Immature natural killer cell (primary cell): ENCODE measurements at places on chromosomes 1 and 21.

DNA sequence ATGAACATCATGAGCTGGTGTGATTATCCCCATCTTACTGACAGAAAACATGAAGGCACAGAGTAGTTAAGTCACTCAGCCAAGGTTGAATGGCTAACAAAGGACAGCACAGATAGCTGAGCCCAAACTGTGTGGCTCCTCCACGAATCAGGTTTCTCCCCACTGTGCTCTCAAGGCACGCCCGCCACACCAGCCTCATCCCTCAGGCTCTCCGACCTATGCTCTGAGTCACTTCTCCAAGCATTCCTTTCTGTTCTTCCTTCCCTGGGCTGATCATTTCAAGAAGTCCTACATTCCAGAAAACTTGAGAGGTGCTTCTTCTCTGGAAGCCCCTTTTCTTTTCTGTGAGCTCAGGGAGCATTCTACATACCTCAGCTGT lies 25.3 kb upstream of the SDC3 start:
- DNase-seq, result no peak

DNA sequence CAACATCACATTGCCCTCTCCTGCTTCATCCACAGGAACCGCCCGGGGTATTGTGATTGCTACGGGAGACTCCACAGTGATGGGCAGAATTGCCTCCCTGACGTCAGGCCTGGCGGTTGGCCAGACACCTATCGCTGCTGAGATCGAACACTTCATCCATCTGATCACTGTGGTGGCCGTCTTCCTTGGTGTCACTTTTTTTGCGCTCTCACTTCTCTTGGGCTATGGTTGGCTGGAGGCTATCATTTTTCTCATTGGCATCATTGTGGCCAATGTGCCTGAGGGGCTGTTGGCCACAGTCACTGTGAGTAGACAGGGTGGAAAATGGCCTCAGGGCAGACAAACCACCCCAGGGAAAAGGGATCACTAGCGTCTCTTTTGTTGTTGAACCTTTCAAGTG lies 12.7 kb downstream of the ATP1A4 start:
- no peak for DNase-seq

- DNase-seq, result no peak
Observed at GRCh38 chr1:107599220-107599619, 365.8 kb downstream of the VAV3 start.

- no peak for DNase-seq
Observed at GRCh38 chr1:229870381-229870780, 196.7 kb upstream of the GALNT2 start.

DNA sequence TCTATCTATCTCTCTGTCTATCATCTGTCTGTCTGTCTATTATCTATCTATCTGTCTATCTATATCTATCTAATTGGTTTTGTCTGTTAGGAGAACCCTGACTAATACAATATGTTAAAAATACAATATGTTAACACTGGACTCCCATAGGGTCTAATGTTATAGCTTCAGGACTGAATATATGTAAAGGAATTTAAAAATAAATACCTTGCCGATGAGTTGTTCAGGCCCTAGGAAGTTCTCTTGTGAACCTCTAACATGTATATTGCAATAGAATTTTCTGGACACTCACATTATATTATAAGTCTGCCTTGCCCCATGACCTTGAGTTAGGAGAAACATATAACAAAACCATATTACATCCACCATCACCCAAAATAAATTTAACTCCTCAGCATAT lies 900.6 kb downstream of the NCAM2 start:
- DNase-seq, result no peak

- DNase-seq, result no peak
Observed at GRCh38 chr1:45516036-45516435, 5.6 kb downstream of the PRDX1 start.

- DNase-seq, result no peak
Observed at GRCh38 chr1:227234998-227235405, 83.3 kb downstream of the CDC42BPA start.

DNA sequence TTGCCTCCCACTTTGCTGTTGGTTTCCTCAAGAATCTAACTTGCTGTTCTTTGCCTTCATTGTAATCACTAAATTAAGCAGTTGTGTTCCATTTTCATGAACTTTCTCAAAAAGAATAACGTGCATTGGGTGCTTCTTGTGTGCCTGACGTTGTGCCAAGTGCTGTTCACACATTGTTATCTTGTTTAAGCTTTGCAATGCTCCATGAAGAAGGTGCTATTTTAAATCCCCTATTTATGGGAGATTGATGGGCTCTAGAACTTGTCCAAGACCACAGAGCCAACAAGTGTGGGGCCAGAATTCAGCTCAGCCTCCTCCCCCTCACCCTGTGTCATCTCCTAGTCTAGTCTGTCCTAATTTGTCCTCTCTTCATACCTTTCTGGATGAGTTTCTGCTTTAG lies 199.8 kb downstream of the C1orf94 start:
- DNase-seq, result no peak

DNA sequence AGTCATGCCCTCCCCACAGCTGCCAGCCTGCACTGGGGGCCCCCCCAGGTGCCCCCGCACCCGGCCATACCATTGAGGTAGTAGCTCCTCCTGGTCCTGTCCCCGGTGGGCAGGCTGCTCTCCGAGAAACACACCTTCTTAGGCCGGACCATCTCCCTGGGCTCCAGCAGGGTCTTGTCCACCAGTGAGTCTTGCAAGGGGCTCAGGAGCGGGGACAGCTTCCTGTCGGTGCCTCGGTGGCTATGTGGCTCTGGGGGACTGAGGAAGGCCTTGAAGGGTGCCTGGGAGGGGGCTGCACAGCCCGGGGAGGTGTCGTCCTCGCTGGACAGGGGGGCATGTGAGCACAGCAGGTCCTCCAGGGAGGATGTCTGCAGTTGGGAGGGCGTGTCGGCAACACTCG lies 12.9 kb upstream of the FTCD start:
- no peak for DNase-seq

DNA sequence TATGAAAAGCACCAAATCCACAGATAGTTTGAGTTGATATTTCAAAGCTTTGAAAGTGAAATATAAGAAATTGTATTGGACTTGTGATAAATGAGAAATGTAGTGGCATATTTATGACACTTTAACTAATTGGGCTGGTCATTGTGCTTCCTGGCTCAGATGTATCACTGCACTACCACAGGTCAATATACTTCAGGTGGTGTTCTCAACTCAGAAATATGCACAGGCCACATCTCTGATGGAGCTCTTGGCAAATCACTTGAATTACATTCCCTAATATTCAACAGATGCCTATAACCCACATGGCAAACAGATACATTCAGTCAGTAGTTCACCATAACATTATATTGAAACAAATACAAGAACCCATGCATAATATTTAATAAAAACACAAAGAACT lies 209.6 kb downstream of the LYPLAL1 start:
- DNase-seq, result no peak

- no peak for DNase-seq
Observed at GRCh38 chr1:24386241-24386640, 27.3 kb downstream of the STPG1 start.

DNA sequence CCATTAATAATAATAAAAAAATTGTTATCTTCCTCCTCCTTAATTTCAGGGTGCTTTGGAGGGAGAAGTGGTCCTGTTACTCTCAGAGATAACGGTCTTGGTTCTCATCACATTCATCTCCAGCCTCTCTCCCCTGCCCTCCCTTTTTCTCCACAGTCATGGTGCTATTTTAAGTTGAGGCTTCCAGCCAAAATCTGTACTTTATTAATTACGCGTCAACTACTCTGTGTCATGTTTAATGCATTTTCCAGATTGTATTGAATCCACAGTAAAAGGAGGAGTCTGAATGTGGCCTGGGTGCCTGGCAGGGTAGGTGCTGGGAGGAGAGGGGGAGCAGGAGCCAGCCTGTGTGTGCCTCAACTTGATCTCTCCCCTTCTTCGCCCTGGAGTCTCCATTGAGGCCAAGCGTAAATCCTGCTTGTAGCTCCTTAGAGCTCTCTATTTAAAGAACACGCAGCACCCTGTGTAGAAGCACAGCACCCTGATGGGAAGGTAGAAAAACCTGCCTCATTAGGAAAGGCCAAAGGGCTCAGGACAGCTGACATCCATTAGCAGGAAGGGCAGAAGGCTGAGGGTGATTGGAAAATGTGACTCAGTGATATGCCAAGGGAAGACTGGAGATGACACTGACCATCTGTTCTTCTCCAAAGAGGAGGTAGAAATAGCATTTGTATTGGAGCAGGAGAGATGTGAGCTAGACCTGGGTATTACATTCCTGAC lies 82.4 kb downstream of the PLXNA2 start:
- DNase-seq, result no peak

DNA sequence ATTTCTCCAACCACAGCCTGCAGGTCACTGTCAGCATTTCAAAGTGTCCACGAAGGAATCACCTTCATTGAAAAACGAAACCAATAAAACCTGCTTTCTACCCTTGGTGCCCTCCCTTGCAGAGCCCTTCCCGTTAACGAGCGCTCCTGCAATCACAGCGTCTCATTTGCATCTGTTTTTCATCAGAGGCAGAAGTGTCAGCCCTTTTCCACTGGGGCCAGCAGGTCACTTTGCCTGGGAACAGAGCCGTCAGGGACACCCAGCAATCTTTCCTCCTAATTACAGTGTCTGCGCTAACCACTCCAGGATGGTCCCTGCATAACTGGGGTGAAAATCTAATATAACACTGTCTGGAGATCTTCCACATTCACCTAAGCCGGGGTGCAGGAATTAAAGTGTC lies 85.3 kb downstream of the PSMG1 start:
- no peak for DNase-seq

DNA sequence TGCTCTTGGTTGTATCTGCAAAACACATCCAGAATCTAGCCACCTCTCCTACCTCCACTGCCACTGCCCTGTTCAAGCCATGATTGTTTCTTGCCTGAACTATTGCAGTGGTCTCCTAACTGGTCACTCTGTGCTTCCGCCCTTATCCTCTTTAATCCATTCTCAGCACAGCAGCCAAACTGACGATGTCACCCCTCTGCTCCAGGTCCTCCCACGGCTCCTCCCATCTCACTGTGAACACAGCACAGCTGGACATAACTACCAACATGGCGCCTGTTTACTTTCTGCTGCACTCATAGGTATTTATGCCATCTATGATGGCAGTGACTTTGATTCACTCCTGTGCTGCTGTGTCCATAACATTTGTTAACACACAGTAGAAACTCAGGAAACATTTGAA lies 406.7 kb downstream of the DISC1 start:
- DNase-seq, result no peak

GRCh38 chr1:41850029-41850428 lies 68.7 kb downstream of the HIVEP3 start:
- DNase-seq, result peak; percentile 44

- no peak for DNase-seq
Observed at GRCh38 chr21:32567626-32568025, 17.7 kb downstream of the TCP10L start.

DNA sequence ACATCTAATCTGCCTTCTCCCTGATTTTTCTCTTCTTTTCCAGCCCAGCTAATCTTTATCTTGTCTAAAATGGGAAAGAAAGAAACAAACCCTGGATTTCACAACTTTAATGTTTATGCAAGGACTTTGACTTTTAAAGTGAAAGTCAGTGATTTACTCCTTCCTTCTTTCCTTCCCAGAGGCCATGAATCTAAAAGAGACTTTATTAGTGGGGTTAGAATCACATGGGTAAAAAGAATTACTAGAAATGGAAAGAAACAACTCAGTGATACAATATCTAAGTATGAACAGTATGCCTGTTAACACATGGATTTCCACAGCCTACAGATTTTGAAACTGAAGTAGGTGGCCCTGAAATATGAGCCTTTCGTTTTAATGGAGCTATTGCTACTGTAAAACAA lies 59.8 kb upstream of the KCNK2 start:
- DNase-seq, result no peak

- no peak for DNase-seq
Observed at GRCh38 chr1:181135815-181136737, 47.6 kb downstream of the IER5 start.

DNA sequence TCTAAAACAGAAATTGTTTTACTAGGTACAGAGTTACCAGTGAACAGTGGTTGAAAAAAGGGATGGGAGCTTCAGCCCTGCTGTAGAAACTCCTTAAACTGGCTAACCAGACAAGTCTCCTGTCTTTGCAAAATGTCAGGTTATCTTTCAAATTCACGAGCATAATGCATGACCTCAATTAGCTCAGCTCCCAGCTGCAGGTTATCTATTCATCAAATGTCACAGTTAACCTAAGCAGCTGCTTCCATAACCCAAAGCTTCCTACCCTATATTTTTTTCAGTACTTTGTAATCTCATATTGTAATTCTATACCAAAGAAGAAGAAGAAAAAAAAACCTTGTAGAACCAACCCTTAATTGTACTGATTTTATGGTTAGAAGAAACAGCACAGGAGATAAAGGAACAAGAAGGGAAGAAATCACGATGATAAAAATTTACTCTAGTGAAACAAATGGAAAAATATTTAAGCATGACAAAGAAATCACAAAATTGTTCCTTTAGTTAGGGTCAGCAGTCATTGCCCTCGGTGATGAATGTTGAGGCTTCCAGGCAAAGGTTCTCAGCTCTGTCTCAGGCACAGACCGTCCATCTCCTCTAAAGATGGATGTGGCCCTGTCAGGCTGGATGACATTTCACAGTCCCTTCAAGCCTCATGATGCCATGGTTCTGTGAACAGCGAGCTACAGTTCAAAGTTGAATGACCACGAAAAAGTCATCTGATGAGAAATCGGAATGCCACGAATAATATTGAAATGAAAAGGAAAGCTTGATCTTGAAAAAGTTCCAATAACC lies 95.9 kb downstream of the PLD5 start:
- DNase-seq, result no peak

GRCh38 chr1:233435622-233436021 lies 108.1 kb downstream of the MAP3K21 start:
- DNase-seq, result no peak

- DNase-seq, result no peak
Observed at GRCh38 chr1:165441166-165441880, 3.6 kb downstream of the RXRG start.

GRCh38 chr1:205284420-205285144 lies 37.0 kb downstream of the NUAK2 start:
- DNase-seq, result peak; percentile 92

GRCh38 chr21:42562816-42563215 lies 49.2 kb downstream of the SLC37A1 start:
- DNase-seq, result no peak

- no peak for DNase-seq
Observed at GRCh38 chr1:162236201-162236600, 140.5 kb downstream of the SPATA46 start.

DNA sequence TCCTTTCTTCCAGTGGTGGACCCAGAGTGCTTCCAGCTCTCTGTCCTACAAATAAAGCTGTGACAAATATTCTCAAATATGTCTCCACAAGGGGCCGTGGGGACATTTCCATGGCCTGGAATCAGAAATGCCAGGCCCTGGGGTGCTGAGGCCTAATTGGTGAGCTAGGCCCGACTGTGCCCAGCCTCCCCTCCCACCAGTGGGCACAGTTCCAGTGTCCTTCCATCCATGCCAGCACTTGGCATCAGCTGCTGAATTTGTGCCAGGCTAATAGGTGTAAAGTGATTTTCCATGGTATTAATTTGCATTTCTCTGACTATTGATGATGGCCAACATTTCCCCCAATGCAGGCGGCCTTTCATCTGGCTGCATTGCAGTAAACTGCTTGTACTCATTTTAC lies 48.5 kb upstream of the B3GALT5 start:
- no peak for DNase-seq
